ENCODE measurements at places on chromosomes 1 and 21.

DNA sequence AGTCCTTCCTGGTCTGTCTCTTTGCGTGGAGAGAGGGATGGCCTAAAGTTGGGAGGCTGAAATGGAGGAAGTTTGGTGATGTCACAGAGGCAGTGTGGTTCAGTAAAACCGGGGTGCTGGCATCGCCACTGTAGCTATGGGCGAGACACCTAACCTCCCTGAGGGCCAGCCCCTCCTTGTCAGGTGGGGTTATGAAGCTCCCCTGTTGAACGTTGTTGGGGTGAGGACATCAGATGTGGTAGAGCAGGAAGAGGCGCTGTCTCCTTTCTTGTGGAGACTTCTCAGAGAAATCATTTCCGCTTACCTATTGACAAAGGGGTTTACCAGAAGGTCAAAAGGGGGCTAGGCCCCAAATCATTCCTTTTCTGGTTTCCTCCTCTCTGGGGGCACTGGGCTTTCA is 294.7 kb downstream of the SIPA1L2 start:
- DNase-seq = no peak

GRCh38 chr1:19597496-19598309 is 46.4 kb upstream of the NBL1 start:
- no peak for DNase-seq

DNA sequence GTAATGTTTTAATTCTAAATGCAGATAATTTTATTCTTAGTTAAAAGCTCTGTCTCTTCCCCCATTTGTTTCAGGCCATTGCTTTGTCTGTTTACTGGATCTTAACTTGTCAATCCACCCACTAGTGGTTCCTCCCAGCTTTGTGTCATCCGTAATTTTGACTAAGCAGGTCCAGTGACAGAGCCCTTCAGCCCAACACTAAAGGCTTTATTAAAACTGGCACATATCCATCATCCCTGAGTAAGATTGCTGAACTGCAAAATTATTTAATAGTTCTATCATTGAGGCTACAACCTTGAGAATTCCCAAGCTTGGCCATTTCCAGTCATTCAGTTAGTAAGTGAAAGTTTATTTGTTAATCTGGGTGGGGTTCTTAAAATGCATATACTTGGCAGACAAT is 96.7 kb downstream of the NGF start:
- no peak for DNase-seq

- DNase-seq = no peak
Observed at GRCh38 chr1:219581344-219581743, 31.6 kb downstream of the ZC3H11B start.

GRCh38 chr1:172275478-172275877 is 145.0 kb upstream of the C1orf105 start:
- no peak for DNase-seq

GRCh38 chr1:215835951-215836350 is 268.8 kb downstream of the KCTD3 start:
- DNase-seq = no peak

GRCh38 chr1:30302858-30303257 is 420.5 kb downstream of the MATN1 start:
- no peak for DNase-seq

DNA sequence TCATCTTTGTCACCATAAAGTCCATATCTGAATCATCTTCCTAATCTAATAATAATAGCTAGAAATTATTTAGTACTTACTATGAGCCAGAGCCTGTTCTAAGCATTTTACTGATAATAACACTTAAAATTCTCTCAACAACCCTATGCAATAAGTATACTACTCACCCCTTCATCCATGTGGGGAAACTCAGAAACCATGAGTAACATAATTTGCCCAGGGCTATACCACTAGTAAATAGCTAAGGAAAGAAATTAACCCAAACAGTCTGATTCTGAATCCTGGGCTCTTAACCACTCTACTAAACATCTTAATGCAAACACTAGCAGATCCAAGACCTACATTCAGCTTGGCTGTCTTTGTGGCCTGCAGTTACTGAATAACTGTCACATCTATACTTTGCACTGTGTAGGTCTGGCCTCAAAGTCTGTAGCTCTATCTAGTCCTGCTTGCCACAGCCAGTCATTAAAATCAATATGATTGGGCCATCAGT is 394.8 kb upstream of the ESRRG start:
- no peak for DNase-seq

DNA sequence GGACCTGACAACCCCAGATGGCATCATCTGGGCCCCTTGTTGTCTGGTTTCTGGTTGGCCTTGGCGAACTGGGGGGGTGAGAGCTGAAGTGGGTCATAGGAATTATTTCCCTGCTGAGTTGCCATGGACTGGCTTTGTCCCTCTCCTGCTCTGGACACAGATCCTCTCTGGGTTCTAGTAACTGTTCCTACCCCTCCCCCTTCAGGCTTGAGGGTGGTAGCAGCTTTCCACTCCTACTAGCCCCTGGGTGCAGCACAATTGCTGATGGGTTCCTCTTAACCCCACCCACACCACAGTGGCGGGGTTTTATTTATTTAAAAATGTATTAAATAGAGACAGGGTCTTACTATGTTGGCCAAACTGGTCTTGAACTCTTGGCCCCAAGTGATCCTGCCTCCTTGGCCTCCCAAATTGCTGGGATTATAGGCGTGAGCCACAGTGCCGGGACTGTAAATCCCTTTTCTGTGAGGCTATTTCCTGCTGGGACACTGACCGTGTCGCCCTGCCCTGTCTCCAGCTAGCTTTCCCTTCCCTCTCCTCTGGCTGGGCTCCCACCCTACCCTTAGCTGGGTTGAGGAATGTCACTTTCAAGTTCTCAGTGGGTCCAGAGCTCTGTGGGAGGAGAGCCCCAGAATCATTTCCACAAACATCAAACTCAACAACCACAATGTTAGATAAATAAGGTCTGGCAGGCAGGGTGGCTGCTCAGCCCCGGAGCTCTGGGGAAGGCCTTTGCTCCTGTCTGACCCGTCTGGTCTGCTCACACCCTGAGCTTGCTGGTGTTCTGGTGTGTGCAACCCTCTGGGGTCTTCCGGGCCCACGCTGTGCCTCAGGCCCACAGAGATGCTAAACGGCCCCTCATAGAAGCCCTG is 112.7 kb upstream of the WNT4 start:
- DNase-seq = no peak

DNA sequence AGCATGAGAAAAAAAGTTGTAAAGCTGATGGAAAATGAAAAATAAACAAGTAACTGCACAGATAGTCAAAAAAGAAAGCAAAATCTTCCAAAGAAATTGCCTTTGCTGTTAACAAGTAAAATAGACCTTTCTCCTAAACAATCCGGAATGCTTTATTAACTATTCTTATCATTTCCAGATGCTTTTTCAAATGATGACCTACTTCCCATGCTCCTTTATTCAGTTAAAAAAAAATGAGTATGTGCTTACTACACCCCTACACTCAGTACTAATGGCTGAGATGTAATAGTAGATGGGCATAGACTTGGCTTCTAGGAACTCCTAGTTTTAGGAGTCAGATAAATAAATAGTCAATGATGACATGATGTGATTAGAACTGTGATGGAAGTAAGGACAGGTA is 108.5 kb downstream of the NIBAN1 start:
- no peak for DNase-seq

- DNase-seq = no peak
Observed at GRCh38 chr1:213446496-213446895, 395.5 kb downstream of the RPS6KC1 start.

GRCh38 chr1:61749574-61749973 is 7.3 kb downstream of the PATJ start:
- no peak for DNase-seq

DNA sequence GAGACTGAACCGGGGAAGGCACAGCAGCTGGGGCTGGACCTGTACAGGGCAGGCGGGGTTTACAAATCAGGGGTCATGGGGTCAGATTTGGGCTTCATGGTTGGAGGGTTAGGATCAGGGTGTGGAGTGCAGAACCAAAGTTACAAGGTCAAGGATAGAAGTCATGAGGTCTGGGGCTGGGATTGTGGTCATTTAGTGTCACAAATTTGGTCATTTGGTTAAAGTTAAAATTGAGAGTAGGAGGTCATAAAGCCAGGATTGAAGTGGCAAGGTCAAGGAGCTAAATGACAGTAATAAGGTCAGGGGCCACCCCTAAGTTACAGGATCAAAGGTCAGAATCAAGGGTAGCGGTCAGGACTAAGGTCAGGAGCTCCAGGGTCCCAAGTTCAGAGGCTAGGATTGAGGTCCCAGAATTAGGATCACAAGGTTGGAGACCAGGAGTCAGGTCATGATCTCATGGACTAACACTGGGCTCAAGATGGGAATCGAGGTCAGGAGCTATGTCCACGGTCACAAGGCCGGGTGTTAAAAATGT is 20.4 kb downstream of the SERINC2 start:
- DNase-seq = no peak

DNA sequence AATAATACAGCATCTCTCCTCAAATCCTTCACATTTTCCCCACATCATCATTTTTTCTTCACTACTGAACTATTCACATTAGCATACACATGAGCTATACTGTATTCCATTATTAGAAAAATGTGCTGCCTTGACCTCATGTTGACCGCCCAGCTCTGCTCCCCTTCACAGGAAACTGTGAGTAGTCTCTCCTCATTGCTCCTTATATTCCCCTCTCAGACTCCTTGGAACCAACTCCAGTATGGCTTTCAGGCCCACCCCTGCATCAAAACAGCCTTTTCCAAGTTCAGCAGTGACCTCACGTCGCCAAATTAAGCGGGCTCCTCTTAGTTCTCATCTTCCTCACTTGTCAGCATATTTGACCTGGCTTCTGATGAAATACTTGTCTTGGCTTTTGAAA is 59.2 kb upstream of the SPAG17 start:
- no peak for DNase-seq

GRCh38 chr1:7847599-7847998 is 5.3 kb downstream of the UTS2 start:
- DNase-seq = no peak

All from activated CD4-positive, alpha-beta T cell treated with anti-CD3 and anti-CD28 coated beads for 4 hours (primary cell).